ENCODE measurements at places on chromosomes 4 and X.

- DNase-seq = no peak
Measured at GRCh38 chr4:159697322-159698283, 594.7 kb downstream of the RAPGEF2 start.

- DNase-seq = no peak
Measured at GRCh38 chrX:148649145-148649795, 148.9 kb downstream of the AFF2 start.

- no peak for DNase-seq
Measured at GRCh38 chr4:40980318-40980883, 230.6 kb downstream of the NSUN7 start.

DNA sequence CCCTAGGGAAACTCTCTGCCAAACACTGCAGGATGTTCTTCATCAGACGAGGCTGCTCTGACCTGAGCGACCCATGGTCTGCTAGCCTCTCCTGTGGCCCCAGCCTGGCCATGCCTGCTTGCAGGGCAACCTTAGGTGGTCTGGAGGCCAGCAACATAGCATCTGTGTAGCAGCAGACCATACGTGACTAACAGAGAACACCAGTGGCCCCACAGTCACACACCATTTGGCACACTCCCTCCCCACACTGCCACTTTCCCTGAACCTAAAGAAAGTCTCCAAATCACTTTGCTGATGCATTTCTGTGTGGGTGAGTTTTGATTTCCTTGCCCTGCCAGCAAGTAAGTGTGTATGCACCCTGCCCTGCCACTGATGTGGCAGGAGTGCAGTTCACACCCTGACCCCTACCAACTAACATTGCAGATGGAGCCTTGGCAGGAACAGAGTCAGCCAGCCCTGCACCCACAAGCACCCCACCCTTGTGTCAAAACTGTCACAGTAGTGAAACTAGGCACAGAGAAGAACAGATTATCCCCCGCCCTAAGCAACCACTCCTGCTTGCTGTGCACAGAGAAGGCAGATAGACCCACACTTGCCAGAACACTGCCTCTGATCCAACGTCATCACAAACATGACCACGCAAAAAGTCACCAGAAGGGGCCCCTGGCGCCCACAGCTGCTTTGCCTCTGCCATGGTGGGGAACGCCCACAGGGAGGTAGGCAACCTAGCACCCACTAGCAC is 249.1 kb downstream of the SPIN4 start:
- DNase-seq = no peak

- no peak for DNase-seq
Measured at GRCh38 chrX:66050140-66050569, 10.3 kb upstream of the VSIG4 start.

DNA sequence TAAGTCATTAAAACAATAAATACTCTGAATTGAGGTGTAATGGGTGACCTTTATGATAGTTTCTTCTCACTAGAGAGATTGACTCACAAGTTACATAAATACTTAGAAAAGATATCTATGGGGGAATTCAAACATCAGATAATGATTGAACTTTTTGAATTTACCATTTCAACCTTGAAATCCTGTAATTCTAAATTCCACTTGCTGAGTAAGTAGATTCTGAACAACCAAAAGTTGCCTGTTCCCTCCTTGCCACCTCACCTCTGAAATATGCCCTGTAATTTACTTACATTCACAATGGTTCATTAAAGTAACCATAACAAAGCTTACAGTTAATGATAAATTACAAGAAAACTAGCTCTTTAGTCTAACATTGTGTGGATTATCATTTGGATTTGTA is 43.3 kb upstream of the SLC39A8 start:
- DNase-seq = no peak

GRCh38 chrX:111854556-111855490 is 21.2 kb upstream of the TRPC5OS start:
- DNase-seq = no peak
